Sigmoid colon (tissue), 7 donors: ENCODE measurements at places on chromosomes 2 and 18. TPM values are rescaled to one million over a fixed set of nuclear protein-coding genes. Genes with fewer than 3 reads are reported as not detected.
A peak's percentile ranks its signal among the peaks of the same experiment; 100 is the strongest.

DNA sequence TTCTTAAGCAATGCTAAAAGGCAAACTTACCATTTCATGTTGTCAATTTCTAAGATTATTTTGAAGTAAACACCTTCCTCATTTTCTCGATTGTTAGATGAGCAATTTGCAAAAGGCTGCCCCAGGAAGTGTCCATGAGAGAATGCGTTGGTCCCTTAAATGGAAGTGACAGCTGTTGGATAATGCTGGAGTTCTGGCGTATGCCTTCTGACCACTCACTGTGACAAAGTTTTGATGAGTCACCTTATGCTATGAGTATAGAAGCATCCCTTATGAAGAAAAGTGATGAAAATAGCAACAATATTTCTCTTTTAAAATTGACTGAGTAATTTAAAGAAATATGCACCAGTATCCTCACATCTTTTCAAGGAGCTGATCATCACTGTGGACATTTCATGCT, 1497.5 kb downstream of the DPP10 start:
- DNase-seq: no peak

GRCh38 chr18:54904581-54904980, 54.7 kb downstream of the CCDC68 start:
- no peak for DNase-seq

DNA sequence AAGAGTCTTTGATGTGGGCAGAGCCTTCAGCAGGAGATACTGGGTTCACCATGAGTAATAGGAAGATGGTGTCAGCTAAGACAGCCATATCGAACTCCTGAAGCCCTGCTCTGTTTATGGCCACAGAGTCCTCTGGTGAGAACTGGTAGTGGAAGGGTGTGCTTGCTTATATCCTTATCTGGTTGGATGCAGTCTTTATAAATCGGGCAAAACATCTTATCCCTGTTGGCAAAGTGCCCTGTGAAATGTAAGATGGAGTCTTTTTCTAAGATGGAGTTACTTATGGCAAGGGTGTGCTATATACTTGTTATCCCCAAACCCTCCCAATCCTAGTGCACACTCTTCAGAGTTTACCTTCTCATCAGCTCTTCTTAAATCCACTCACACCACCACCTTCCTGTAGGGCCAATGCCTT, 190.8 kb upstream of the PARD3B start:
- no peak for DNase-seq

Gene ZNF804A
- polyA plus RNA-seq: not detected

Gene TBC1D8
- polyA plus RNA-seq: 3.0 TPM

Gene GCG
- 10.6 TPM for polyA plus RNA-seq

DNA sequence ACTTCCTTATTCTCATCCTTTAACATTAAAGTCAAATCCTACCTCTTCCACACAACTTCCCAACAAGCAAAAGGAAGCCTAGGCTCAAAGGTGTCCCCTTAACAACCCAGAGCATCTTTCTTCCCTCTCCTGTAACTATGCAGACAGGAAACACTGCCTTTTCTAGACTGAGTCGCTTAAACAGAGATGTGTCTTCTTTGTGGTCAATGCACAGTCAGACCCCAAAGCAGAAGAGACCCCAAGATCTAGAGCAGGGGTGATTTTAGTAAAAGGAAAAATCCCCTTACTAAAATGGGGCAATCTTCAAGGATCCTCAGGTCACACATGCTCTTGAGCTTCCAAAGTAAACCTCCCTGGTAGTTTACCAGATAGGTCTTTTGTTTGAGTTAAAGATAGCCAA, 86.6 kb upstream of the POMC start:
- no peak for DNase-seq

DNA sequence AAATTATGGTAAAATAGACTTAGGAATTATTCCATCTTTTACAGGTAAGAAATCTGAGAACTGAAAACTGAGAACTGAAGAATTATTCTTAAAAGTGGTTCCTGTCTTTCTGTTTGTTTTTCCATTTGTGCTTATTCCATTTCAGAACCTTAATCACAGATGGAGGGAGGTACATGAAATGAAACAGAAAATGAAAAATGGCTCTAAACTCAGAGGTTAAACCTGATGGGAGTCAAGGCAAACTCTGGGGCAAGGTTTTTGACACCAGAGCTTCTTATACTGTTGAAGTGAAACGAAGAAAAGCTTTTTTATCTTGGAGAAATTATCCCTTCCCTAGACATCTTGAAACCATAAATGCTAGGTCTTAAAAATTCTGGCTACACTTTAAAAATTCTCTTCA, 182.1 kb downstream of the ZNF804A start:
- no peak for DNase-seq

Gene FEV
- polyA plus RNA-seq: not detected

Gene DOK6
- 1.8 TPM for polyA plus RNA-seq

- DNase-seq: no peak
Measured at GRCh38 chr2:158822193-158822592, 27.1 kb downstream of the DAPL1 start.

DNA sequence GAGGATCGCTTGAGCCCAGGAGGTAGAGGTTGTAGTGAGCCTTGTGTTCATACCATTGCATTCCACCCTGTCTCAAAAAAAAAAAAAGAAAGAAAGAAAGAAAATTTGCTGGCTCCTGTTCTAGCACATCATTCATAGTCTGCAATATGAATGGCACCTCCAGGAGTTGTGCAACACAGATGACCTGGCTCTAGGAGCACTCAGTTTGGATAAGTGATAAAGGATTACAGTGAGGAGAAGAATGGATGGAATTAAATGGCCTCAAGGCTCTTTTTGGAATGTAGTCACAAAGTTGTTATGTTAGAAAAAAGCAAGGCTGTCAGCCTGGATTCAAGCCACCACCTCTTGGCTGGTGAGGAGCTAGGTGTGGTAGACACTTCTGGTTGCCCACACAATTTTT, 21.5 kb upstream of the SPRED2 start:
- DNase-seq: no peak

DNA sequence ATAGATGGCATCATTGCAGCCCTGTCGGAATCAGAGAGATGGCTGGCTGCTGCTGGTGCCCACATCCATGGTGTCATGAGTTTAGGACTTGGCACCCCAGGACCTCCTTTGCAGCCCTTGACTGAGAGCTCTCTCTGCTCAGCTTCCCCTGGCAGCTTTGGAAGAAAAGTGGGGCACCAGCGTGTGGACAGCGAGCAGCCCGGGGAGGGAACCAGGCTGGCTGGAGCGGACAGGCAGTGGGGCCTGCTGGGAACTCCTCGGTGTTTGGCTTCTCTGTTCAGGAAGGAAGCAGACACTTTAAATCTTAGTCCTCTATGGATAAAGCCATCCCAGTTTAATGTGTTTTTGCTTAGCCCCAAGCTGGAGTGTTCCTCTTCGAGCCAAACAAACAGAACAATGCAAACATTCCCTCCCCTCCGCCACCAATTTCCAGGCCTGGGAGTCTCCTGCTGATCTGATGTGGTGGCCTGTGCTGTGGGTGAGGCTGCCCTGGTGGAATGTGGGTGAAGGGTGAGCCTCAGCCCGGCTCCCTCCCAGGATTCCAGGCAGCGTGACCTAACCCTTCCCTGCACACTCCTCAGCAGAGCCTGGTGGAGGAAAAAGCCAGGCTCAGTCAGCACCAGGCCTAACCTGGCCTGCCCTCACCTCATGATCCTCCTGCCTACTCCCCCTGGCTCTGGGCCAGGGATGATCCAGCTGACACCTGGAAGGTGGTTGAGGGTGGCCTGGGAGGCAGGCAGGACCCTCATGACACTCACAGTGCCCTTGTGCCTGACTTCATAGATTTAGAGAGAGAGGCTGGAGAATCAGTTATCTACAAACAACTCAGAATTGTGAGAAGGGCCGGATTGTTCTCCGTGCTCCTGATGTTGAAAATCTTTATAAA, 21.6 kb upstream of the ITGB6 start:
- peak; percentile 69 for DNase-seq

GRCh38 chr18:44850001-44850400, 169.3 kb downstream of the SETBP1 start:
- no peak for DNase-seq

- DNase-seq: no peak
Measured at GRCh38 chr18:26119246-26119645, 14.4 kb upstream of the PSMA8 start.

DNA sequence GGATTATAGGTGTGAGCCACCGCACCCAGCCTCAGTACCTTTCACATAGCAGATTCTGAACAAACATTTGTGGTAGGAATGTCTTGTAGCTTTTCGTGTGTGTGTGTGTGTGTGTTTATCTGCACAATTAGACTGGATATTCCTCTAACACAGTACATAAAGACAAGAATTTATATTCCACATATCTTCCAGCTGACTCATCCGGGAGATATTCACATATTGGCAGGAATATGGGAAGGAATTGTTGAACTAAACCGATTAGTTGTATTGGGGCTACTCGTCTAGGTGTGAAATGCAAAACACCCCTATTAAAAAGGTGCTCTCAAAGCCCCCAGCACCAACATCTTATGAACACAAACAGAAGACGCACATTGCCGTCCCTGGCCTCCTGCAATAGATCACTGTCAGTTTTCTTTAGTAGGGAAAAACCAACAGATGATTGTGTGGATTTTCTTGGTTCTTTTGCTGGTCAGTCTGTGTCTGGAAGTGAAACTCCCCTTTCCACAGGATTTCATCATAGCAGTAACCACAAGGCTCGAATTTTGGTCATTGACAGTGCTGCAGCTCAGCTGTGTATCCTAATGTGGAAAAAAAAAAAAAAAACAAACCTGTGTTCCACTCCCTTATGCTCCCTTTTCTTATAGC, 208.5 kb upstream of the ACVR2A start:
- DNase-seq: no peak

Gene CTAGE1
- not detected for polyA plus RNA-seq

Gene ARHGAP15
- 16.4 TPM for polyA plus RNA-seq
